Stimulated activated CD8-positive, alpha-beta memory T cell treated with anti-CD3 and anti-CD28 coated beads, Interleukin-15, amount 100 ng/mL, for 48 hours (primary cell): ENCODE measurements at places on chromosomes 12 and 14.

- DNase-seq, result no peak
These were observed 343.4 kb upstream of the LMO3 start for GRCh38 chr12:16949371-16949770.

DNA sequence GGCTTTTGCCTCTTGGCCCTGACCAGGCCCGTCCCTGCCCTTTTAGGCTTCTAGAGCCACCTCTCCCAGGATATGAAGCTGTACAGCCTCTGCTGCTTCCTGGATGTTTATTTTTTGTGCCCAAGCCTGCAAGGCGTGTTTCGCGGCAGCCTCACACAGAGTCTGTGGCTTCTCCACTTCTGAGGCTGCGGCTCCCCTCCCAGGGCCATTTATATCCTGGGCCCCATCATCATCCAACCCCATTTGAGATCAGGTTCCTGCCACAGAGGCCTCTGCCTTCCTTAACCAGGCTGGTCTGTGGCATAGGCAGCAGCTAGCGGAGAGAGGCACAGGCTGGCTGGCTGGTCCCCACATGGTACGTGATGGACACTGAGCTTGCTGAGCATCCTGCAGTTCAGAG lies 114.1 kb upstream of the PWP1 start:
- no peak for DNase-seq

DNA sequence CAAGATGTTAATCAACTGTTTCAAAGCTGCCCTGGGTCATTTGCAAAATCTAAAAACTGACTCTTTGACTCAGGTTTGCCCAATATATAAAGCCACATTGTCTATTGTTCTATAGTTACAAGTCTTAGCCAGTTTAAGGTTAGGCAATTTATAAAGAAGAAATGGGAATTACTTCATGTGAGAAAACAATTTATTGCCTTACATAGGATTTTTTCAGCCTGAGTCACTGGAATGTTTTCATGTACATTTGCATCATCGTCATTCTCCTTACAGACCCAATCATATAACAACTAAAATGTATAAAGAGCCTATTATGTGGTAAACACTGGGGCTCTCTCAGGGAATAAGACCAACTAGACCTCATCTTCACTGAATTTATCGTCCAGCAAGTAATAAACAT lies 100.3 kb upstream of the PLEKHG7 start:
- DNase-seq, result no peak

DNA sequence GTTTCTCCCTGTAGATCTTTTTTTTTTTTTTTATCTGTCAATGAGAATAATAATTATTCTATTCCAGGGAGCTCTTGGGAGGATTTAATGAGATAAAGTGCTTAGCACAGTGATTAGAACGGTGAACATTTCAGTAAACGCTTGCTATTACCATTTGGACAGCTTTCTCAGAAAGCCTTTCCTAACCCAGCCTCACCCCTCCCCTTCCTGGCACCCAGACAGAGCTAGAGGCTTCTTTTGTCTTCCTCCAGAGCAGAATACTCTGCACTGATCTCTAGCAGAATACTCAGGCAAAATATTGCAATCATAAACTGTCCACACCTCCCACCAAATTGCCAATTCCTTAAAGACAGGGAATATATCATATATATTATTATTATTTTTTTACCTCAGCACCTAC lies 66.6 kb downstream of the ERGIC2 start:
- DNase-seq, result no peak

DNA sequence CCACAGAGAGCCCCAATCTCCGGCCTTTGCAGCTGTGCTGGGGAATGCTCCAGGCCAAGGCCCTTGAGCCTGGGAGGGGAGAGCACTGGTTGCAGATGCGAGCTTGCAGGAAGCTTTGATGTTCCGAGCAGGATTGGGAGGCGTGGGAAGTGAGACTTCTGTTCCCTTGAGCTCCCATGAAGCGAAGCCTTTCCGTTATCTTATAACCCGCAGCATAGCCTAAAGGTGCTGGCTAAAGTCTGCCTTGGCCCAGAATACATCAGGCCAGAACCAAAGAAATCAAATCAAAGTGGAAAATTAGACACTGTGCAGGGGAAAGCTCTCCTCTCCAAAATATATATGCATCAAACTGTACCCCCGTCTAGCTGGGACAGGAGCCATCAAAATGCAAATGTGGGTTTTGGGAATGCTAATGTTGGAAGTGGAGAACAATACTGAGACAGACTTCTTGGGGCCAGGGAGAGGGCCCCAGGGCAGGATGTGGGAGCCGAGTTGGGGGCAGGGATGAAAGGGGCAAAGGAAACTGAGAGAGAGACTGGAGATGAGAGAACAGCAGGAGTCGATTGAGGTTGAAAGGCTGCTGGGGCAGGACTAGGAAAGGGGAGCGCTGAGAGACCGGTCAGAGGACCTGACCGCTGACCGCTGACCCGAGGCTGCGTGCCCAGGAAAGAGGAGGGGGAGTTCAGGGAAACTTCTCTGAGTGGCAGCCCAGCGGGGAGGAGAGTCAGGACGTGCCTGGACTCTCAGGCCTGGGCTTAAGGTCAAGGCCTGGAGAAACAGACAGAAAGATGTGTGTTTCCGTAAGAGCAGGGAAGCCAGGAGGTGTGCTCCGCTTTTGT lies 152.2 kb upstream of the PARP11 start:
- no peak for DNase-seq

DNA sequence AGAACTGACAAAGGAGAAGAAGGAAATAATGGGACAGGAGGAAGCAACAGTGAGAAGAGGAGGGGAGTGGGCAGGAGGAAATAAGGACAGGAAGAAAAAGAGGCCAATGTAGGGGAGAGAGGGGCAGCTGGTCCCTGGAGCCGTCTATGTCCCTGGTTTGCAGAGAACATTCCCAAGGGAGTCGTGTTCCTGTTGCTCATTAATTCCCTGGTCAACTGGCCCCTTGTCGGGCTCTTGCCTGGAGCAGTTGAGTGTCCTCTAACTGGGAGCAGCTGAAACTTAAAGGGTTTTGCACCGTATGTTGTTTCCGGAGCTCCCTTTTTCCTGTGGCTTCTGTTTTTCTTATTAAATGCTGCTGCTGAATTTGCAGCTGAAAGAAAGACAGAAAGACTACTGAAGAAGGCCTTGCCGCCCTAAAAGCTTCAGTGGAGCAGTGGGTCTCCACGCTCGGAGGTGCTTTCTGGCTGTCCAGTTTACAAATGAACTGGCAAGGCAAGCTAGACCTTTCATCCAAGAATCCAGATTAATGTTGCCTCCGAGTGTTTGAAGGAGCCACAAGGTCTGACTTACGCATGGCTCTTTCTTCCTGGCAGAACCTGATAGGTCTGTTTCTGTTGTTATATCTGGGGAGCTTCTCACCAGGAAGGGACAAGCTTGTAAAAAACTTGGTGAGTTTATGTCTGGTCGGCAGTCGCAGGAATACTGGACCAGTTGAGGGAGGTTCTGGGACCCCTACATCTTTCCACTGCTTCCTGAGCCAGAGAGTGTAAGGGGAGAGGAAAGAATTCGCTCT lies 146.2 kb upstream of the RFLNA start:
- no peak for DNase-seq

- DNase-seq, result no peak
These were observed at the start of gene MORN3 for GRCh38 chr12:121669521-121669900. TSS of gene MORN3 (minus strand) at chr12:121669654. CDS start at chr12:121669483, 171 bp downstream.

DNA sequence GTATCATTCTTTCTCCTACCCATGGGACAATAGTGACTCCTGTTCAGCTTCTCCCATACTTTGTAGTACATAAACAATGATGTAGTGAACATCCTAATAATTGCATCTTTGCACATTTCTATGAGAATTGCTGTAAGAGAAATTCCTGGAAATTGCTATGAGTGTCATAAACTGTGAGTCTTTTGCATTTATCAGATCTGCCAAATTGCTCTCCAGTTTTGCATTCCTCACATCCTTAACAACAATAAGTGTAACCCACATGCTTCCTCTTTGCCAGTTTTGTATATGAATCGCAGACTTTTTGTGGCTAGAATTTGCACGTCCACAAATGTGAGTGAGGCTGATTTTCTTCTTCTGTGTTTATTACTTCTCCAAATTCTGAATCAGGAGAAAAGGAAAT lies 124.0 kb upstream of the TBX5 start:
- no peak for DNase-seq

DNA sequence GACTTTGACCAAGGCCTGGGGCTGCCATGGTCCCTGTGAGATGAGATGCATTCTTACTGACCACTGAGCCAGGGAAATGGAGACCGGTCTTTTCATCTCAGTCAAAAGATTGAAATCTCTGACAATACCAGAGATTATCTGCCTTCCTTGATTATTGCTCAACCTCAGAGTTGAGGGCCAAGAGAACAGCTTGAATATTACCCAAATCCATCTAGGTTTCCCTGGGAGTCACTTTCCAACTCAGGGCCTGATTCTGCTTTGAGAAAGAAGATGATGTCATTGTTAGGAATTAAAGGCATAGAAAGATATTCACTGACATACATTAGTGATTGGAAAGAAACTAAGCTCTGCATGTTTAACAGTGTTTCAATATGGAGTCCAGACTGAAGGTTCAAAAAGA lies 515.9 kb upstream of the TBX3 start:
- DNase-seq, result no peak

- DNase-seq, result no peak
These were observed 12.1 kb downstream of the SPX start for GRCh38 chr12:21538061-21538653.

DNA sequence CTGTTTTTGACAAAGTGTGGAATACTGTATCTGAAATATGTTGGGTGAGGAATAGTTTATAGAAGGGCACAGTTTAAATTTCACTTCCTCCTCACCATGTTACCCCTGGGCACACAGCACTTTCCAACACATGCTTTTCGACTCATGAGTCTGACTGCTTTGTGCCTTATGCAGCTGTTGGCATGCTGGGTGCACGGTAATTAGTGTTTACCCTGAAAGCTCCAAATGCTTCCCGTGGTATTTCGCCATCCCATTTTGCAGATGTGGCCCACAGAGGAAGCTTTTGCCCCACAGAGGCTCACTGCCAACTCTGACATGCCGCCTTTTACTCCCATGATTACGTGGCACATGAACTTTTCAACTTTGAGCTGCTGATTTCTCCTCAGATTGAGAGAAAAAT lies 168.6 kb downstream of the PRKCH start:
- DNase-seq, result no peak

GRCh38 chr14:93905623-93906022 lies 21.5 kb upstream of the FAM181A start:
- DNase-seq, result no peak

DNA sequence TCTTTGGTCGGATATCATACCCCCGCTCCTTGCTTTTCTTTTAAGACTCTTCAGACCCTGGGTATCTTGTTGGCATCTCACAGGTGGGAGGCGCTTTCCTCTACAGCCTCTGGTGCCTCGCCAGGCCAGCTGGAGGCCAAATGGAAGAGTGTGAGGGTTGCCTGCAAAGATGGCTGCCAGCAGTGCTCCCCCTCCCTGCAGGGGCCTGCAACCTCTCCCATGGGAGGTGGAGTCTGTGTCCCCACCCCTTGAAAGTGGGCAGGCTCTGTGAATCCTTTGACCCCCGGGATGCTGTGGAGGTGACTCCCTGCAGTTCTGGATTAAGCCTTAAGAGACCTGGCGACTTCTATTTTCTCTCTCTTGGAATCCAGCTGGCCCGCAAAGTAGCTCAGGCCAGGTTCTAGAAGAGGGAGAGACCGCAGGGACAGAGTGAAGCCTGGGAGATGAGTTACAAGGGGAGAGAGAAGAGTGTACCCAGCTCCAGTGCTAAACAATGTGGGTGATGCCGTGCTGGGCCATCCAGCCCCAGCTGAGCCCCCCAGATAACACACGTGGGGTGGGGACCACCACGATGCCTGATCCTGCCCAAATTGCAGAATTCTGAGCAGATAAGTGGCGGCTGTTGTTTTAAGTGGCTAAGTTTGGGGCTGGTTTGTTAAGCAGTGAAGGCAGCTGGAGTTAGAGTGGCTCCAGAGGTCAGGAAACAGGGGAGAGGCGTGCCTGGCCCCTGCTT lies 37.9 kb upstream of the NCOR2 start:
- DNase-seq, result no peak

DNA sequence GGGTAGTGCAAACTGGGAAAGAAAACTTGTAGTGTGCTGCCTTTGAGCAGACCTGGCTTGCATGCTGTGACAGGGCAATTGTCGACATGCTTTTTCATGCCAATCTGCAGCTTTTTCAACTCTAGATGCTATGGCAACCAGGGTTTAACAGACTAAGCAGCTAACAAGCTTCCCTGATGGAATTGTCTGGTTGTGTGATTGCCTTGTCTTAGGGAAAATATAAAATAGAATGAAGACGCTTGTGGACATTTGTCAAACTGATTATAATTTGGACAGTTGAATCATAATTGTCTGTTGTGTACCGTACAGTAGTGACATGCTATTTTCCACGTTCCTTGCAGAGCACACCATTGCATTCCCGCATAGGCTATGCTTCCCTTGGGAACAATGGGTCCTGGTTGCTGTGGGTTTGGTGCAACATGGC lies 113.0 kb downstream of the FOXG1 start:
- no peak for DNase-seq

- DNase-seq, result no peak
These were observed 137.7 kb downstream of the PLXNC1 start for GRCh38 chr12:94285943-94286582.

- no peak for DNase-seq
These were observed 67.4 kb downstream of the DDX51 start for GRCh38 chr12:132076711-132077110.

GRCh38 chr14:79448960-79449359 lies 762.3 kb downstream of the DIO2 start:
- DNase-seq, result no peak

DNA sequence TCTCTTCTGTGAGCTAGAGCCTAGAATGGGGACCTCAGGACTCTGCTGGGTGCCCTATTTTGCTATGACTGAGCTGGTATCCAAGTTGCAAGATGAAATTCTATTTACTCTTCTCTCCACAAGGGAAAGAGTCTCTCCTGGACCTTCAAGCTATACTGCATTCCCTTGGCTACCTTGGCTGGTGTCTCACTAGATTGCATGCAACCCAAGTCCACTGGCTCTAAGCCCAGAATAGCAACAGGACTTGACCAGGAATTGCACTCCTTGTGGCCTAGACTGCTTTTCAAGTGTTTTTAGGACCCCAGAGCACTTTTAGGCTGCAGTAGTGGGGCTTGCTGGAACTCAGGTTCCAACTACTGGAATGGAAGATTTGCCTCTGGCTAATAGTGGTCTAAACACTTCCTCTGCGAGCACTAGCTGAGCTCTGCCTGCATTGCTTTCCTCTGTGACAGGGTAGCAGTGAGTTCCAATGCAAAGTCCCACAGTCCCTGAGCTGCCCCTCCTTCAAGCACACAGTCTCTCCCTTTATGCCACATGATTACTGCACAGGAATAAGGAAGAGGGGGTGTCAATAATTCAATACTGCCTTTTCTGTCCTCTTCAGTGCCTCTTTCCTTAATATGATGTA lies 1009.1 kb upstream of the FLRT2 start:
- no peak for DNase-seq

DNA sequence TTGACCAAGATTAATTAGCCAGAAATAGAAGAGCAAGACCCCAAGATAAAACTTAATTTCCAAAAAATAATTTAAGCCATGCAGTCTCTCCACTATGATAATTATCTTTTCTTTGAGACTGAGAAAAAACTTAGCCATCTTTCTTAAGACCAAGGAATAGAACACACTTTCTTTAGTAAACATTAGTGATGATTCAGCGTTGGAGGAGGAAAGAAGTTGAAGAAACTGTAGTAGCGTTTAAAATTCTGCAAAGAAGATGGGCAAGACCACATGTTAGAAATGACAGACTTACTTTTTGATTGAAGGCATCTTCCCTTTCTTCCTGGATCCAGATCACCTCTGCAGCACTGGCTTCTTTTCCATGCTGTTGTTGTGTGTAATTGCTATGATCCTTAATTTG lies 124.8 kb upstream of the RASSF8 start:
- no peak for DNase-seq
